ENCODE measurements at places on chromosomes 16 and 17. TPM values are rescaled to one million over a fixed set of nuclear protein-coding genes. Genes with fewer than 3 reads are reported as not detected.

The RND2 gene
- not detected for total RNA-seq

The HSD17B2 gene
- not detected for total RNA-seq

The AGRP gene
- total RNA-seq = not detected

DNA sequence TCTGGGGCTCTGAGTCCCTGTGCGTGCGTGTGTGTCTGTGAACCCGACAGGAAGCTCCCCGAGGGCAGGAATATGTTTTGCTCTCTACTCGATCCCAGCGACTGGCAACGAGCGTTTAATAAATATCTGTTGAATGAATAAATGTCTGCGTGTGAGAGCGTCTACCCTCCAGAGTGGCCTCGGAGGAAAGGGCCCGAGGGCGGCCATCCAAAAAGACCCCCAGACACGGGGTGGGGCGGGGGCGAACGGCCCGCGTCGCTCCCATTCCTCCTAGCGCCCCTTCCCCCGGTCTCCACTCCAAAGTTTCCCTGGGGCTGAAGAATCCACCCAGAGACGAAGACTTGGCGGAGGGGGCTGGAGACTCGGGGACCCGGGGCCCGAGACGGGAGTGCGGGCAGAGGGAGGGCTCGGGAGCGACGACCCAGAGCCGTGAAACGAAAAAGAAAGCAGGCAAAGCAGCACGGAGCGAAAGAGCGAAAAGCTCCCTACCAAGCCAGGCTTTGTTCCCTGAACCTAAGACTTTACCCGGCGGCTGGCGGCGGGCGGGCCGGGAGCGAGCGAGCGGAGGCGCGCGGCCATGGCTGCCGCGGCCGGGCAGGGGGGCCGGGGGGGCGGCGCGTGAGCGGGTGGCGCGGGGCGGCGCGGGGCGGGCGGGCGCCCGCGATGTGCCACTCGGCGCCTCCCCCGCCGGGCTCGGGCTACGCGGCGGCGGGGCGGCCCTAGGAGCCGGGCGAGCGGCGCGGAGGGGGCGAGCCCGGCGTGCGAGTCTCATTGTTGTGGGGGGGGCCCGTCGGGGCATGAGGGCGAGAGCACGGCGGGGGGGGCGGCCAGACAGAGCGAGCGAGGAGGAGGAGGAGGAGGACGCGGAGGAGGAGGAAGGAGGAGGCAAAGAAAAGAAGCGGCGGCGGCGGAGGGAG lies at the start of gene MLLT6:
MLLT6 (plus strand) TSS at position 668 of the 917 bp plus-strand sequence. CDS start 360 bp downstream, outside the sequence.
- DNase-seq = peak; percentile 91

DNA sequence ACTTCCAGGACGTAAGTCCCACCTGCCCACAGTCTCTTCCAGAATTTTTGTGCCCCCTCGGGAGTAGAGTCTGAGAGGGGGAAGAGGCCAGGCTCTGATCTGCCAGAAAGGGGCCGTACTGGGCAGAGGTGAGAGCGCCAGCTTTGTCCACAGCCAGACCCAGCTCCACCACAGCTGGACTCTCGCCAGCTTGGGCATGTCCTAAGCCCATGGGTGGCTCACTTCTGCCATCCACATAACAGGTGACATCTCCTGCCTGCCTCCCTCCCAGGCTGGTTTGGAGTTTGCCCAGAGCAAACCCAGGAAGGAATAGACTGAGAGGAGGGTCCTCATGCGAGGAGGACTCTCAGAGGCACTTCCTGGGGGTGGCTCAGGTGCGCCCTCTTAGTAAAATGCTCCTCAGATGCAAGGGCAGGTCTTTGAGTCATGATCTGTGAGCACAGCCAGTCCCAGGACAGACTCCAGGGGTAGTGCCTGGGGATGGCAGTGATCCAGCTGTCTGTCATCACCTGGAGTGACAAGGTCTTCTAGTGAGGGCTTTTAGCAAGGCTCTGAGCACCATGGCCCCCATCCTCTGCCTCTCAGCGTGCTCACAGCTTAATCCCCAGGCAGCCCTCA lies 89.2 kb downstream of the AMFR start:
- DNase-seq = no peak

- no peak for DNase-seq
These were observed 104.4 kb downstream of the SSH2 start for GRCh38 chr17:29825604-29826003.

GRCh38 chr17:48628649-48629410 lies 2.7 kb upstream of the HOXB9 start:
- DNase-seq = no peak

DNA sequence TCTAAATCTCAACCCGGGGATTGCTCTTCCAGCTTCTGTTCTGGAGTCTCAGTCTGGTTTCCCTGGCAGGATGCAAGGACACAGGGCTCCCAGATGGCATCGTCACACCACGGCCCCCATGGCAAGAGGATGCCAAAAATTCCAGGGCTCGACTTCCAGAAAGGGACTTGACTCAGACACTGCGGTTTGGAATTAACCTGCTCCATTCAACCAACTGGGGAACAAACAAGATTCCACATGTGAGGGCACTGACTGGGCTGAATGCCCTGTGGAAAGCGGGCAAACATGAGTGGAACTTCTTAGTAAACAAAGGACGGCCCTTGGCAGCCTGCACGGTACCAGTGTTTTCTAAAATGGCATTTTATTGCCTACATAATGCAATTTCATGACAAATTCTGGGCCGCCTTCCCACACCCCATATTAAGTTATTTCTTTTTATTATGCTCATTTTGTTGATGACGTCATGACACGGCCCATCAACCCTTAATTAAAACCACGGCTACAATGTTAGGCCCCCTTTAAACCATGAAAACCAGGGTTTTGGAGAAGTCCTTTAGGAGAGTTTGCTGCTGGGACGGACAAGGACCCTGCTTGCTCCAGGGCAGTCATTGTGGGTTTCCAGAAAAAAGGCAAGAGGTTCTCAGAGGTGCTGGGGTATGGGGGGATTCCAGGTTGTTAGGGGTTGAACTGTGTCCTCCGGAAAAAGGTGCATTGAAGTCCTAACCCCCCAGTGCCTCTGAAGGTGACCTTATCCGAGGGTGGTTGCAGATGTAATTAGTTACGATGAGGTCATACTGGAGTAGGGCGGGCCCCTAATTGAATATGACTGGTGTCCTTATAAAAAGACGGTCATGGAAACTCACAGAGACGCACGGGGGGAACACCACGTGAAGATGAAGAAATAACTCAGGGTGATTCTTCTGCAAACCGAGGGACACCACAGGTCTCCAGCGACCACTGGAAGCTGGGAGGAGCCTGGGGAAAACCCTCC lies 205.6 kb downstream of the FOXL1 start:
- peak; percentile 71 for DNase-seq

Data from GM23248 (cell line).